ENCODE measurements at places on chromosomes 2 and 18.

GRCh38 chr2:151071382-151071781, 190.3 kb downstream of the RBM43 start:
- DNase-seq: no peak

- DNase-seq: no peak
These were observed 19.4 kb upstream of the KCNF1 start for GRCh38 chr2:10892316-10892715.

DNA sequence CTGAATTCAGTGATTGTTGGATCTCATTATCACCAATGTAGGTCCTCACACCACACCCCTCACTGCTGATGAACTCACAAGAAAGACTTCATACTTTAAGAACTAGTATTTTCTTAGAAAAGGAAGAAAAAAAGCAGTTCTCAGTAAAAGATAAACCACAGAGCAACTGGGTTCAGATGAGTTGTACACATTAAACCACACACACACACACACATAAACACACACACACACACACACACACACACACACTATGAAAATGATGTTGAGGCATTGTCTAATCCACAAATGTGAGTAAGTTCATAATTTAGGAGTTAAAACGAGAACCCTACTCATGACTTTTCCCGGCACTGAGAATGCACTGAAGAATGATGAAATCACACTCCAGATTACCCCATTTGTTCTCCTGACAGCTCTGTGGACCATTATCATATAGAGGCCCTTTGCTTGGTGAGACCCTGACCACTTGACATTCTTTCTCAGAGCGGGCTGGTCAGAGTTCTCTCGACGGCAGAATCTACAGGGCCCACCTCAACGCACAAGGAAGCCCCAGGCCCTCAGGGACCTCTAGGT, 106.2 kb downstream of the BCL2 start:
- no peak for DNase-seq

GRCh38 chr2:112195167-112195766, 57.1 kb downstream of the FBLN7 start:
- DNase-seq: no peak

- no peak for DNase-seq
These were observed 85.5 kb upstream of the GLI2 start for GRCh38 chr2:120650022-120650644.

- no peak for DNase-seq
These were observed 2.0 kb upstream of the TPRKB start for GRCh38 chr2:73739101-73739500.

DNA sequence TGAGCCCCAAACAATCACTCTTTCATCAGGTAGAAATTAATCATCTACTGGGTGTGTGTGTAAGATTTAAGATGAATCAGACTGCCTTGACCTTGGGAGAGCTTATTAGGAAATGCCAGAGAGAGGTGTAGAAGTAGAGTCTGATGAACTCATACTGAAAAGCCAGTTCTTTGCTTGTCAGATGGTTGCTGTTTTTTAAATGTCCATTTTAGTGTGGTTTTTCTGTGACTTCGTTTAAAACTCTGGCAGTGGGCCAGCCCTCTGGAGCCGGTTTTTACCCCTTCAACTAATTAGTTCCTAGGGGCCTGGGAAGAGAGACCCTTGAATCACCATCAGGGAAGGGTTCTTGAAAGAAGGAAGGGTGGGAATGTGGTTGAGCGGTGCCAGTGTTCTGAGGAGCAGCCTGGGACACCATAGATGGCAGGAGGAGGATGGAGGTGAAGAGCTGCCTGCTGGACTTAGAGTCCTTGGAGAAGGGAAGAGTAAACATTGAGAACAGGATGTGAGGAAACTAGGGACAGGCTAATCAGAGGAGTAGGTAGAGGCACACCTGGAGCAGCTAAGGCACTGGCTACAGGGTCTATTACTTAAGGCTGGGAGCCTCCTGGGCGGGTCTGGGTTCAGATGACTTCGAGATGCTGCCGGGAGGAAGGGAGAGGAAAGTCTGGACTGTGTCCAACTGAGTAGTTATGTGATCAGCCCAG, 66.1 kb downstream of the LRRFIP1 start:
- no peak for DNase-seq

- DNase-seq: no peak
These were observed 31.3 kb upstream of the ASB18 start for GRCh38 chr2:236295481-236295880.

DNA sequence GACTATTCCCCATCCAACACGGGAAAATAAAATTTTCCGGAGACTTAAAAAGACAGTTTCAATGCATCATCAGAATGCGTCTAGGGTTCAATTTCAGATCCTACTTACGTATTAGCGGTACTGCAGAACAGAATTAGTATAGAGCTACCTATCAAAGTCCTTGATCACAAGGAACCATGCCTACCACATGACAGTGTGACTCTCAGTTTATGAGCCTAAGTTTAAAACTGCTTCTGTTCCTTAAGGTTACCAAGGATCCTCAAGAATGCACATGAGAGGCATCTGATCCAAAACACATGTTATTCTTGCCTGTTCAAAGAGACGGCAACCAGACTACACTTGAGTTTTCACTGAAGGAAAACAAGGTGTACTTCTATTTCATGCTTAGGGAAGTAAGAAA, 369.7 kb downstream of the EPHA4 start:
- no peak for DNase-seq

- no peak for DNase-seq
These were observed 437.3 kb upstream of the NRP2 start for GRCh38 chr2:205245001-205245400.

GRCh38 chr18:49854681-49855080, 41.3 kb upstream of the ACAA2 start:
- no peak for DNase-seq

DNA sequence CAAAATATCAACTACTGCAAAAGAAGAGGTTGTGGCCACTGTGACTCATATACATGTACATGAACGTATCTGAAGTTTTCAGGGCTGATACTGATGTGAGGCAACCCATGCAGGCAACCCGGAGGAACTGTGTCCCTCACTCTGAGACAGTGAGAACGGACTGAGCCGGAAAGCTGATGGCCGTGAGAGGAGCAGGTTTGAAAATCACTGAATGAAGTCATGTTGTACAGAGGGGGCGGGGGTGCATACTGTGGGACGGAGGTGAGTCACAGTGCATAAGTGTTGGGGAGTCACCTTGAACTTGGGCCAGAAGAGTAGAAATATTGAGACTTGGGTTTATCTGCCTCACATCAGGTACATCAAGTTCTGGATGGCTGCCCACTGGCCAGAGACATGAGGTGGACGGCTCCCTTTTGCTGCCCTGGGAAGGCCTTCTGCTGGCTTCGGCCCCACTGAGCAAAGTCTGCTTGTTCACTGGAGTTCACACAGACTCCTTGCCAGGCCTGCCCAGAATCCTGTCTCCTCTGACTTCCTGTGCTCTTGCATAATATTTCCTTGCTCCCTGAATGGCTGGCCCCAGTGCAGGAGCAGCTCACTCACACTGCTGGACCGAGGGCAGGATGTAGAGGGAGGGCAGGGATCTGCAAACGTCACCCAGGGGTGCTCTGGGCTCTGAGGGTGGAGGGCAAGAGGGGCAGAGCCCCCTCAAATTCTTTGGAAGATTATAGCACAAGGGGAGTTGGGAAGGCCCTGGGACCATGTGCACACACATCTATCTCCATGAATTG, 18.1 kb downstream of the EPAS1 start:
- peak; percentile 61 for DNase-seq

GRCh38 chr2:180516232-180516631, 464.2 kb upstream of the UBE2E3 start:
- DNase-seq: peak; percentile 12

DNA sequence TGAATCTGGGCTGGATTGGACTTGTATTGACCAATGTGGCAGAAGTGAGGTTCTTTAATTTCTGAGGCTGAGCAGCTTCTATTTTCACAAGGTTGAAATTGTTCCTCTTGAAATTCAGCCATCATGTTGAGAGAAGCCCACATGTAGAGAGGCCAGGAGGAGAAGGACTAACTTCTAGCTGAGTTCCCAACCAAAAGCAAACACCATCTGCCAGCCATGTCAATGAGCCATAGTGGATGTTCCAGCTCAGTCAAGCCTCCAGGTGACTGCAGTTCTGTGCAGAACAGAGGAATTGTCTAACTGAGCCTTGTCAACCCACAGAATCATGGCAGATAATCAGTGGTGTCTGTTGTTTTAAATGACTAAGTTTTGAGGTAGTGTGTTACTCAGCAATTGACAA, 110.6 kb upstream of the ACVR1 start:
- DNase-seq: peak; percentile 8

GRCh38 chr2:121502781-121503180, 27.9 kb upstream of the RNU4ATAC start:
- DNase-seq: no peak

- DNase-seq: no peak
These were observed 18.7 kb upstream of the MAP4K3 start for GRCh38 chr2:39455826-39456225.

- no peak for DNase-seq
These were observed 29.2 kb downstream of the PARD3B start for GRCh38 chr2:204574486-204574885.

- no peak for DNase-seq
These were observed 127.1 kb downstream of the SOCS6 start for GRCh38 chr18:70415823-70416488.

- no peak for DNase-seq
These were observed 21.5 kb upstream of the CAB39 start for GRCh38 chr2:230691005-230691647.

GRCh38 chr2:241935314-241935713, 65.8 kb downstream of the RTP5 start:
- no peak for DNase-seq

DNA sequence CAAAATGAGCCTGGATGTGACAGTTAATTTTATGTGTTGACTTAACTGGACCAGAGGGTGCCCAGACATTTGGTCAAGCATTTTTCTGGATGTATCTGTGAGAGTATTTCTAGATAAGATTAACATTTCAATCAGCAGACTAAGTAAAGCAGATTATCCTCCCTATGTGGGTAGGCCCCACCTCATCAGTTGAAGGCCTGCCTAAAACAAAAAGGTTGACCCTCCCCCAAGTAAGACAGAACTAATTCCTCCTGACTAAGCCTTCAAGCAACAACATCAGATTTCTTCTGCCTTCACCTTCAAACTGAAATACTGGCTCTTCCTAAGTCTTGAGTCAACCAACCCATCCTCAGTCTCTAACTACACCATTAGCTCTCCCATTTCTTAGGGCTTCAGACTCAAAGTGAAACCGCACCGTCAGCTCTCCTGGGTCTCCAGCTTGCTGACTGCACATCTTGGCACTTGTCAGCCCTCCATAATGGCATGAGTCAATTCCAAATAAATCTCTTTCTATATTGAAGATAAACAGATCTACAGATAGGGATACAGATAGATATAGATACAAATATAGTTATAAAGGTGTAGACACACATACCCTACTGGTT, 47.9 kb downstream of the MEMO1 start:
- peak; percentile 8 for DNase-seq

- DNase-seq: no peak
These were observed 343.2 kb downstream of the ALK start for GRCh38 chr2:29578084-29578598.

DNA sequence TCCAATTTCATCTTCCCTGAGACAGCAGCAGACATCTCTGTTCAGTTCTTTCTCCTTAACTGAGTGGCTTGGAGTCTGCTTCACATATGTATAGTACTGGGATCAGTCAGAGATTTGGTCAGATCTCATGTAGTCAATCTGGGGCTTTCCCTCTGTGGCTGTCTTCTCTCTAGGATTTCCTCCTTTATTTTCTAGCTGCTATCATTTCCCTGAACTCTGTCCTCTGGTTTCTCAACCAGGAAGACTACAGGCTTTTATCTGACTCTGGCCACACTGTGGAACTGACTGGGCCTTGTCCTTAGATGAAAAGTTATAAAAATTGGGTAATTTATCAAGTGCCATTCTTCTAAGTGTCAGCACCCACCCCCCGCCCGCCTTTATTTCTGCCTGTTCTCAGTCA, 121.0 kb downstream of the RAPGEF4 start:
- no peak for DNase-seq

DNA sequence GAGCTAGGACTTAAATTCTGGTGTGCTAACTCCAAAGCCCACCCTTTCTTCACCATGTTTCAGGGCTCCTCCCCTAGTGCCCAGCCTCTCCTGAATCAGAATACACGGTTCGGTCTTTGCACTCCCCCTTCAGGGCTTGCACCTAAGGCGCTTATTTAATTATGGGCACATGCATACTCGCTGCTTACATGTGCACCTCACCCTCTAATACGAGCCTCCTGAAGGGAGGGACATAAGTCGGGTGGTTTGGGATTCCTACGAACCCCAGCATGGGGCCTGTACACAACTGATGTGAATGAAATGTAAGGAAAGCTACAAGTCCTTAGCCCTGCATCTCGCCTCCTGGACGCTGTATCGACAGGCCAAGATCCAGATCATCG, 435 bp downstream of the IFT172 start:
- DNase-seq: no peak

- DNase-seq: no peak
These were observed 41.2 kb upstream of the PEX13 start for GRCh38 chr2:60976256-60976850.

GRCh38 chr2:79627237-79627636, 114.4 kb downstream of the CTNNA2 start:
- DNase-seq: no peak

DNA sequence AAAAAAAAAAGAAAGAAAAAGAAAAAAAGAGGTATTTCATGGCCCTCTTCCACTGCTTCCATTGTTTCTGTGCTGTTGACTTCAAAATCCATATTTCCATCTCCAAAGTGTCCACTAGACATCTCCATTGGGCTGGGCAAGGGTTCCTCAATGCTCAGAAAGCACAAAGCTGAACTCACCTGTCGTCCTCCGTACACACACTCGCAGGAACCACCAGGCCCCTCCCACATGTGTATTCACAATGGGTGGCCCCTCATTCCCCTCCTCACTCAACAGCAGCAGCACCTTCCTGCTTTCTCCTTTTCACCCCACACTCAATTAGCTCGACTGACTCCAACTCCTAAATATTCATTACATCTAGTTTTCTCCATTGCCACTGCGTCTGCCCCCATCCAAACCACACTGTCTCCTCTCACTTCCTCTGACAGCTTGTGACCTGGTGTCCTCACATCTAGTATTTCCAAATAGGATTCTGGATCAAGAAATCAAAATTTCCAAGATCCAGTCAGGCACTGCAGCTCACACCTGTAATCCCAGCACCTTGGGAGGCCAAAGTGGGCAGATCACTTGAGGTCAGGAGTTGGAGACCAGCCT, 25.2 kb downstream of the OSBPL1A start:
- DNase-seq: no peak

- DNase-seq: no peak
These were observed 358.2 kb upstream of the SPRED2 start for GRCh38 chr2:65790676-65790935.

DNA sequence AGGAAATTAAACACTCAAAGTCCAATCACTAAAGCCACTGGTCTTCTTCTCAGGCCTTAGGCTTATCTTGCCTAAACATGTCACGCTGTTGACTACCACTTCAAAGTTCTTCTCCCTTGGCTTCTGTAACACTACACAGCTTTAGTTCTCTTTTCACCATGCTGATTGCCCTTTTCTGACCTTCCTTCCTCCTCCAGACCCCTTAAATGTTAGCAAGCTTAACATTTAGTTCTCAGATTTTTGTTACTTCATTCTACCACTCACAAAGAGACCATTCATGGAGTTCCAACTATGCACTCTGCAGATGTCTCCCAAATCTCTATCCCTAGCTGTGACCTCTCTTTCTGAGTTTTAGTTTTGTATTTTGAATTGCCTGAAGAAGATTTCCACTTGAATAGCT, 64.4 kb downstream of the TTC21B start:
- peak; percentile 27 for DNase-seq

GRCh38 chr2:12156349-12156748, 409.9 kb downstream of the LPIN1 start:
- DNase-seq: no peak

- DNase-seq: no peak
These were observed 132.6 kb downstream of the ACTR3 start for GRCh38 chr2:114022360-114023085.

Measured in Ammon's horn (tissue), 1 donor.